Activated CD8-positive, alpha-beta memory T cell treated with anti-CD3 and anti-CD28 coated beads for 48 hours (primary cell): ENCODE measurements at places on chromosomes 3 and 15.

GRCh38 chr3:31300456-31301443, 232.0 kb upstream of the STT3B start:
- DNase-seq: no peak

DNA sequence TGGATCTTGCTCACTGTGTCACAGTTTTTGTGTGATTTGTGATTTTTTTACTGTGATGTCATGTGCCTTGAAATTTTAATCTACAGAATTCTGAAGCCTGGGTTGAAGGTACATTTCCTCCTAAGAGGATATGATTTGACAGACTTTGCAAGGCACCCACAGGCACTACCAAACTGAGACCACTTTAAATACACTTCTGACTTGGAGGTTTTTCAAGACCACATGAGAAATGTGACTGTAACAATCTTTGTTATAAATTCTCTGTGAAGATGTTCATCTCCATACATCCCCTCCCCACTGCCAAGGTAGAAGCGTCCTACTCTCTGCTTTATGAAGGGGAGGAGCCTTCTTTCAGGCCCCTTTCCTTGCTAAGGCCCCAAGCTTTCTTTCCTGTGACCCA, 22.8 kb downstream of the UBXN7 start:
- DNase-seq: no peak

- no peak for DNase-seq
These were observed 10.6 kb downstream of the FAM107A start for GRCh38 chr3:58566398-58567250.

GRCh38 chr3:15273227-15273626, 59.2 kb downstream of the SH3BP5 start:
- no peak for DNase-seq

- DNase-seq: no peak
These were observed 81.7 kb downstream of the ZNF609 start for GRCh38 chr15:64542091-64542490.

DNA sequence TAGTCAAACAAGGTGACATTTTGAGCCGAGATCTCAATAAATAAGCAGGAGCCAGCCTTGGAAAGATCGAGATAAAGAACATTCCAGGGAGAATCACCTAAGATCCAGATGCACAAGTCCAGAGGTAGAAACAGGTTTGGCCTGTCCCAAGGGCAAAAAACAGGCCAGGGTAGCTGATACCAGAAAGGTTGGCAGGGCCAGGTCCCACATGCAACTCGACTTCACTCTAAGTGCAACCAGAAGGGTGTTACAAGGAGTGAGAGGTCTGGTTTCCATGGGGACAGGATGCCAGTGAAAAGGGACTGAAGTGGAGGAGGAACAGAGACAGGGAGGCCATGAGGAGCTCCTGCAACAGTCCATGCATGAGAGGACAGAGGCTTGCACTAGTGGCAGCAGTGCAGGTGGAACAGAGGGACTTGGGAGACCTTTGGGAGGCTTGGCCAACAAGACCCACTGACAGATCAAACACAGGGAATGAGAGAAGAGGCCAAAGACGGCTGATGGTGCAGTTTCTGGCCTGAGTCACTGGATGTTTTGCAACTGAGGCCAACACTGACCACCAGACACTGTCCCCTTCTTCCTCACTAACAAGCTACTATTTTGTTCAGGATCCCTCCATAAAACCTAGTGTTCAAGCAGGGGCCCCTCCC, 5.2 kb downstream of the TPRA1 start:
- DNase-seq: no peak

DNA sequence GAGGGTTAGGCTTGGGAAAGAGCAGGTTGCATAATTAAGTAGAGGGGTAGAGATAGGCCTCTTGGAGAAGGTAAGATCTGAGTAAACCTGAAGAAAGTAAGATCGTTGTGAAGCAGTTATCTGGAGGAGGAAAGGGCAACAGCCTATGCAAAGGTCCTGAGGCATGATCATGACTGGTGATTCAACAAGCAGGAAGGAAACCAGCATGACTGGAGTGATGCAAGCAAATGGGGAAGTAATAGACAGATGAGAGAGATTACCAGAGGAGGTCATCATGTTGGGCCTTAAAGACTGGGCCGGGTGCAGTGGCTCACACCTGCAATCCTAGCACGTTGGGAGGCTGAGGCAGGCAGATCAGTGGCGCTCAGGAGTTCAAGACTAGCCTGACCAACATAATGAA, 360.2 kb downstream of the EPHB1 start:
- DNase-seq: no peak

- DNase-seq: no peak
These were observed 1026.0 kb downstream of the TUSC7 start for GRCh38 chr3:117735481-117736101.

DNA sequence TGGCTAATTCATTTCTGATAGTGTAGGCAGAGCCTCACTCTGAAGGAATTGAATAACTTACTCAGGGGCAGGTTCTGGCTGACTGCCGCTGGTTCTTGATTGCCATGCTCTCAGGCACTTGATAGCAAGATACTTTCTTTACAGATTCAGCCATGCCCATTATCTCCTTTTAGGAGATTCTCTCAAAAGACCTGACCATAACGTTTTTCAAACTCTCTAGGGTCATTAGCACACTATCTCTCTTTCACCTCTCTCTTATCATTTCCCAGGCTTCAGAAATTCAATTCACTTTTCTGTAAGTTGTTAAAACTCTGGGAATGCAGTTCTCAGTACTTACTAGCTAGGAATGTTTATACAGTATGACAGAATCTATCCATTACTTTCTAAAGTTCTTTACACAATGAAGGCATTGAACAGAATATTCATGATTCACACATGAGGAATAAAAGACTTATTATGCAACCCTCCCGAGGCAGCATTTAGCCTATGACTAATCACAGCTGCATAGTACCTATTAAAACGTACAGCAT, 850.3 kb upstream of the CADM2 start:
- no peak for DNase-seq

DNA sequence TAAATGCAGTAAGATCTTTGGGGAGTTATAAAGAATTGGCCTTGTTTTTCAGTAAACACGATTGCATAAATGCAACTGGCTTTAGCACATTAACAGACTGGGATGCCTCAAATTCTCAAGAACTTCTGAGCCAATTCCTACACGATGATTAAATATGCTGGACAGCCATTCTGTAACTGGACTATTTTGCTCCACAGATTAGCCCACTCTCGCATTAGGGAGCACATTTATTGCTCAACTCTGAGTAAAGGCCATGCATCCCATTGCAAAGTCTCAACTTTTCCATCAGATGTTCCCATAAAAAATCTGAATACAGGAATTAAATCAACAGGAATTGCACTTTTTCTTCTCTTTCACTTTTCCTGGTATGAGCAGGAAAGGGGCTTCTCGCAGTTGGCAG, 66.7 kb upstream of the PRICKLE2 start:
- DNase-seq: no peak

- no peak for DNase-seq
These were observed 622.1 kb downstream of the IGSF11 start for GRCh38 chr3:118412503-118412902.
